Stimulated activated CD8-positive, alpha-beta memory T cell treated with anti-CD3 and anti-CD28 coated beads, Interleukin-4, amount 100 ng/mL, for 48 hours (primary cell): ENCODE measurements at places on chromosomes 12 and 14.
A peak's percentile ranks its signal among the peaks of the same experiment; 100 is the strongest.

- DNase-seq: no peak
Measured at GRCh38 chr14:24435998-24436354, 6.2 kb downstream of the KHNYN start.

- no peak for DNase-seq
Measured at GRCh38 chr12:128795530-128796361, 28.0 kb downstream of the SLC15A4 start.

DNA sequence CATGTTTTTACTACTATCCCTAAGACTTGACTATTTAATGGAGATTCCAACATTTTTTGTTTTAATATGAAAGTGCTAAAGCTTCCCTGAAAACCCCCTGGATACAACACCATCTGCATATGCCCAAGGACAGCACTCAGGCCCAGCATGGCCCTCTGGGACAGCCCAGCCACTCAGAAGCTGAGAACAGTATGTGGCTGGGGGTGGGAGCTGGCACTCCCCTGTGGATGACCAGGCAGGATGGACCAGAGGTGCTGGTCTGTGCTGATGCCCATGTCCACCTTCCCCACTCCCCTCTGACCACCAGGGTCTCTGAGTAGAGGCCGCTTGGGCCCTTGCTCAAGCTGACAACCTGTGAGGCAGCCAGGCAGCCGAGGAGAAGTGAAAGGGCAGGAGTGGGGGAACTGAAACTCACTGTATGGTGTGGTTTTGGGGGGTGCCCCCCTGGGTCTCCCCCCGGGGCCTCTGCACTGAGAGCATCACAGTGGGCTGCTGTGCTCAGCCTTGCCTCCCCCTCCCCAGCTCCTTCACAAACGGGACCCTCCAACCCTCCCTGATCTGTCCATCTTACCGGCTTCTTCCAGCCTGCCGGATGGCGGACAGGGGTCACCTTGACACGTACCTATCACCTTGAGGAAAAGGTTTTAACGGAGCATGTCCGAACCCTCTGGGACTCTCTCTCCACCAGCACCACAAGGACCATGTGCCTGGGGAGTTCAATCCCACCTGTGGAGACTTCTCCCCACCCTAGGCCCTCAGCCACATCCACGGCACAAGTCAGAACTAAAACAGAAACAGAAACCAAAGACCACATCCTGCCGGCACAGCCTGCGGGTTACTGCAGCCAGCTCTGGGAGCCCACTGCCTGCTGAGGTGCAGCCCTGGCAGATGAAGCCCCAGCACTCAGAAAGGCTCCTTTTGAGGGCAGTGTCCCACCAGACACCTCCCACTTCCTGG lies at the start of gene TMEM229B:
Gene TMEM229B (minus strand): TSS at position 785 of the 957 bp plus-strand sequence. CDS start 14,798 bp downstream, outside the sequence.
- DNase-seq: peak; percentile 78

- DNase-seq: no peak
Measured at GRCh38 chr12:67721248-67721647, 72.7 kb downstream of the DYRK2 start.

- no peak for DNase-seq
Measured at GRCh38 chr14:83975841-83976770, 1553.8 kb upstream of the FLRT2 start.

DNA sequence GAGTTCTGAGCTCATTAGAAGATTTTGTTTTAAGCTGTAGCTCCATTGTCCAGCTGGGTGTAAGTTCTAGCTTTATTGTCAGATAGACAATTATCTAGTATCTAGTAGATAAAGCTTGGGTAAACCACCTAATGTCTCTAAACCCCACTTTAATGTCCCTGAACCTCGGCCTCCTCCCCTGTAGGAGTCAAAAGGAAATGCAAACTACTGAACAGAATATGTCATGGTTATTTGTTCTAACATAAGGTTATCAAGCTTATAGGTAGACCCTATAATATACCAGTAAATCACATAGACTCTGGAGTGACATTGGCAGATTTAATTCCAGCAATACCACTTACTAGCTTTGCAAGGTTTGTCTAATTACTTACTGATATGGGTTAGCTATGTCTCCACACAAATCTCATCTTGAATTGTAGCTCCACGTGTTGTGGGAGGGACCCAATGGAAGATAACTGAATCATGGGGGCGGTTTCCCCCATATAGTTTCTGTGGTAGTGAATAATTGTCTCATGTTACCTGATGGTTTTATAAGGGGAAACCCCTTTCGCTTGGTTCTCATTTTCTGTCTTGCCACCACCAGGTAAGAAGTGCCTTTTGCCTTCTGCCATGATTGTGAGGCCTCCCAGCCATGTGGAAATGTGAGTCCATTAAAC lies 29.4 kb downstream of the BCAT1 start:
- peak; percentile 41 for DNase-seq

- no peak for DNase-seq
Measured at GRCh38 chr12:113252494-113252893, 31.2 kb downstream of the TPCN1 start.

GRCh38 chr14:70711451-70711850 lies 69.7 kb downstream of the TTC9 start:
- DNase-seq: no peak

- DNase-seq: no peak
Measured at GRCh38 chr14:77085538-77085937, 12.5 kb upstream of the CIPC start.

- no peak for DNase-seq
Measured at GRCh38 chr12:57547288-57548012, 458 bp upstream of the DCTN2 start.

GRCh38 chr12:107929436-107929835 lies 154.9 kb downstream of the ASCL4 start:
- no peak for DNase-seq

- no peak for DNase-seq
Measured at GRCh38 chr12:132145334-132145733, 1.1 kb downstream of the NOC4L start.

GRCh38 chr12:82698708-82699564 lies 12.2 kb downstream of the TMTC2 start:
- no peak for DNase-seq

DNA sequence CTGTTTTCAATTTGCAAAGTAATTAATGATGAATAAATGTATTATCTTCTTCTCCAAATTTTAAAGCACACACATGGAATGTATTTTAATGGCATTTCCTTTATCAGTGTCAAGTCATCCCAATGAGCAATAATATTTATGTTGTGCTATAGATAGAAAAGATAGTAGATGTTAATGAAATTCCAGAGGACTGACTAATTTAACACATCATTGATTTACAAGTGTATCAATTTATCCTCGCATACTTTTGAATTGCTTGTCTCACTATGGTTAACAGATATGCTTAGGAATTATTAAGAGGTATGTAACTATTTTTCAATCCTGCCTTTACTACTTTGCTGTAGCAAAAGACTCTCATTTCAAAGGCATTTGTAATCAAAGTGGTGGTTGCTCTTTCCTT lies 842.9 kb downstream of the SLC6A15 start:
- DNase-seq: no peak

GRCh38 chr12:95368931-95369330 lies 105.0 kb upstream of the METAP2 start:
- DNase-seq: no peak

GRCh38 chr12:124636138-124636978 lies 68.9 kb upstream of the NCOR2 start:
- peak; percentile 73 for DNase-seq

- DNase-seq: no peak
Measured at GRCh38 chr14:61196792-61197191, 84.3 kb downstream of the TMEM30B start.

- no peak for DNase-seq
Measured at GRCh38 chr12:42140901-42141300, 3.8 kb downstream of the GXYLT1 start.

DNA sequence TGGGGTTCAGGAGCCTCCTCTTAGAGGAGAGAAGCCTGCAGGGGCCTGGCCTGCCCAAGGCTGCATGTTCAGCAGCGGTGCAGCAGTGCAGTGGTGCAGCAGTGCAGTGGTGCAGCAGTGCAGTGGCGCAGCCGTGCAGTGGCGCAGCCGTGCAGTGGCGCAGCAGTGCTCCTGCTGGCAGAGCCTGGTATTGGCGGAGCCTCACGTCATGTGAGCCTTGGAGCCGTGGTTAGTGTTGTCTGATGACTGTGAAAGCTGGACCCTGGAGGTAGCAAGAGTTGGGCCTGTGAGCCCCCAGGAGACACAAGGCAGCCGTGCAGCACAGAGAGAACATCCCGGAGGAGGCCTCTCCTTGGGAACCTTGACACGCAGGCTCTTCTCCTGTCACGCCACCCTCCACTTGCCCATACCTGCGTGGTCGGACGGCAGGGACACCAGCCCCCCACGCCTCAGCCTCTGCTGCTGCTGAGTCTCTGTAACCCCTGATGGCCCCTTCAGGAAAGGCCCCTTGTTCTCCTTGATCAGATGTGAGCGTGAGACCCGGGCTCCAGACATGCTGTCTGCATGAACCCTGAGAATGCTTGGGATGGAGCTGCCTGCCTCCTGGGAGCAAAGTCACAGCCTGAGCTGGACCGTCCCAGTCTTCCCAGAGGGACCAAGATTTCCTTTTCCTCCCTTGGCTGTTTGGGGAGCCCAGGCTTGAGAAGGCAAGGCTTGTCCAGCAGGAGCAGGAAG lies 193.7 kb downstream of the KIF26A start:
- DNase-seq: peak; percentile 21

GRCh38 chr12:73947326-73948026 lies 590.2 kb upstream of the ATXN7L3B start:
- DNase-seq: no peak

- DNase-seq: no peak
Measured at GRCh38 chr12:108764540-108765288, 33.4 kb upstream of the CORO1C start.

GRCh38 chr12:104623883-104624282 lies 167.1 kb downstream of the CHST11 start:
- DNase-seq: no peak

- no peak for DNase-seq
Measured at GRCh38 chr12:102503056-102503681, 22.8 kb upstream of the IGF1 start.

- no peak for DNase-seq
Measured at GRCh38 chr12:85155791-85156190, 119.6 kb downstream of the LRRIQ1 start.

DNA sequence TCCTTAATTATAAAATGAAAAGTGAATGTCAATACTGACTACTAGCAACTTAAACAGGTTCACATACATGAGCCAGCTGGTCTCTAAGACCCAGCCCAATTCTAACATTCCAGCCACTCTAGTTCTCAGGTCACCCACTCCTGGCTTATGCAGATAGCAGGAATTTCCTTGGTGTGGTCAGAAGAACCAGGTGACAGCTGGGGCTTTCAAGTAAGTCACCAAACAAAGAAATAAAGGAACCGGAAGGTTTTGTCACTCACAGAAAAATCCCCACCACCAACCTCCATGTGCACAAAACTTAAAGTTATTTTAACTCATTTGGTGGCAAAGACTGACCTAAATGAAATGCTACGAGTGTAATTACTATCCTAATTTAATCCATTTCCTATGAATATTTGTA lies 129.6 kb upstream of the CDKN3 start:
- no peak for DNase-seq

- no peak for DNase-seq
Measured at GRCh38 chr14:33837943-33838683, 112.8 kb downstream of the EGLN3 start.

GRCh38 chr12:117518594-117519270 lies 157.3 kb upstream of the NOS1 start:
- no peak for DNase-seq

GRCh38 chr12:95198914-95199313 lies 18.4 kb downstream of the FGD6 start:
- DNase-seq: no peak

- peak; percentile 26 for DNase-seq
Measured at GRCh38 chr14:54253195-54253947, 143.4 kb upstream of the CDKN3 start.

- DNase-seq: peak; percentile 64
Measured at GRCh38 chr14:58637391-58638230, at the start of gene DACT1. DACT1 (plus strand) TSS chr14:58637962; CDS start chr14:58638203, 241 bp downstream.

DNA sequence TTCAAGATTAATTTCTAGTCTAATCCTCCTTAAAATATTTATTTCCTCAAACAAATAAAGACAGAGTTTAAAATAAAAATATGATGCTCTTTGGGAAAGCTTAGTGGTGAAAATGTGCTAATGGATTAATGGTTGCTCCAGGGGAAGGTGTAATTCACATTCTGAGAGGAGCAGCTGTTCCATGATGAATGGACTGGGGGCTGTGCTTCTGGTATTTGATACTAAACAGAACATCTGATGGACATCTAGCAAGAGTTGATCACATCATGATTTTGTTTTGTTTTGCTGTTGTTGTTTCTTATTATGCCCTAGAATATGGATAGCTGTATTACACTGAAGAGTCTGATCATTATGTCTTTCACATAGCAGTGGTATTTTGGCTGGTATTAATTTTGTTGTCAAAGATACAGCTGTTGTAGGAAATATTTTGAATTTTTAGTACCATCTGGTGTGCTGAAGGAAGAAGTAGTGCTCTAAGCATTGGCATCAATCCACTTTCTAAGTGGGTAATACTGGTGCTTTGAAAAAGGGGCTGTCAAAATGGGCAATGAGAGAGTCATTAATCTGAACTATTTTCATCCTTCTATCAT lies 296.4 kb downstream of the ADAMTS20 start:
- no peak for DNase-seq

DNA sequence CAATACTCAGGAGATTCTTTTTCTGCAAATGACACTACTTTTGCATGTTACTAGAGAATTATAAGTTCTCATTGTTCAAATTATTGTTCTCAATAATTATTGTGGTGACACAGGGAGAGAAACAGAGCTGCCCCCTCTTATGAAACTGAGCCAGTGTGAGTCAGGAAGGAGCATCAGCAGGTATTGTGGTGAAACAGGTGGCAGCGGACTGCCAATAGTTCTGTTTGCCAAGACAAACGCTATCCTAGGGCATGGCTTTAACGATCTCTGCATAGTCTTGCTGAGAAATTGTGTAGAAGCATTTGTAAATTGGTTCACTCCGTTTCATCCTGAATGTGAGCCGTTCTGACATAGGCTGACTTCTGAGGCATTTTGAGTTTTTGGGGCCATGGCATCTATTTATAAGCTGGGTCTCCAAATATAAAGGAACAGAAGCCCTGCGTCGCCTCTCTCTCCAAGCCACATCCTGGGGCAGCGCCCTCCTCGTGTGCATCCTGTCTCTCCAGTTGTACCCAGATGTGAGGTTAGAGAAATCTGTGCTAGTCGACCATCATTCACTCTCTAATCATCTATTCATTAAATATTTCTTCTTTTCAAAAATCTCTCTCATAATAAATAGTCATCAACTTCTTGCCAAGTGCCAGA lies 15.8 kb upstream of the PPP4R4 start:
- no peak for DNase-seq

GRCh38 chr12:63079791-63080502 lies 71.1 kb downstream of the AVPR1A start:
- DNase-seq: no peak

DNA sequence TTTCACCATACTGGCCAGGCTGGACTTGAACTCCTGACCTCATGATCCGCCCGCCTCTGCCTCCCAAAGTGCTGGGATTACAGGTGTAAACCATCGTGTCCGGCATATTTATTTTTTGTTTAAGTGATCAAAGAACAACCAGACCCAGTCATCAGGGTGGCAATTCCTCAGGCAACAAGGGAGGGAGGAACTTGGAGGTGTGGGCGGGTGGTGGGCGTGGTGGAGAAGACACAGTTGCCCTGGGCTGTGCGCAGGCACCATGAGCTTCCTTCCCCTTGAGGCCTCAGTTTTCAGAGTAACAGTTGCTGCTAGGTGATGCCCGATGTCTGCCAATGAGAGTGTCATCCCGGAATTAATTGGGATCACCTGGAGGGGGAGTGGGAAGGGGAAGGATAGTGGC lies 191.7 kb downstream of the ALG10 start:
- DNase-seq: no peak

GRCh38 chr12:18564306-18564705 lies 173.5 kb downstream of the PLCZ1 start:
- no peak for DNase-seq

GRCh38 chr14:103014466-103015228 lies 42.7 kb downstream of the CDC42BPB start:
- no peak for DNase-seq

GRCh38 chr12:92289629-92290349 lies 144.1 kb upstream of the BTG1 start:
- DNase-seq: no peak
